Sciatic nerve (tissue), 2 donors: ENCODE measurements at places on chromosomes 16 and 17. TPM values are rescaled to one million over a fixed set of nuclear protein-coding genes. Genes with fewer than 3 reads are reported as not detected.

DNA sequence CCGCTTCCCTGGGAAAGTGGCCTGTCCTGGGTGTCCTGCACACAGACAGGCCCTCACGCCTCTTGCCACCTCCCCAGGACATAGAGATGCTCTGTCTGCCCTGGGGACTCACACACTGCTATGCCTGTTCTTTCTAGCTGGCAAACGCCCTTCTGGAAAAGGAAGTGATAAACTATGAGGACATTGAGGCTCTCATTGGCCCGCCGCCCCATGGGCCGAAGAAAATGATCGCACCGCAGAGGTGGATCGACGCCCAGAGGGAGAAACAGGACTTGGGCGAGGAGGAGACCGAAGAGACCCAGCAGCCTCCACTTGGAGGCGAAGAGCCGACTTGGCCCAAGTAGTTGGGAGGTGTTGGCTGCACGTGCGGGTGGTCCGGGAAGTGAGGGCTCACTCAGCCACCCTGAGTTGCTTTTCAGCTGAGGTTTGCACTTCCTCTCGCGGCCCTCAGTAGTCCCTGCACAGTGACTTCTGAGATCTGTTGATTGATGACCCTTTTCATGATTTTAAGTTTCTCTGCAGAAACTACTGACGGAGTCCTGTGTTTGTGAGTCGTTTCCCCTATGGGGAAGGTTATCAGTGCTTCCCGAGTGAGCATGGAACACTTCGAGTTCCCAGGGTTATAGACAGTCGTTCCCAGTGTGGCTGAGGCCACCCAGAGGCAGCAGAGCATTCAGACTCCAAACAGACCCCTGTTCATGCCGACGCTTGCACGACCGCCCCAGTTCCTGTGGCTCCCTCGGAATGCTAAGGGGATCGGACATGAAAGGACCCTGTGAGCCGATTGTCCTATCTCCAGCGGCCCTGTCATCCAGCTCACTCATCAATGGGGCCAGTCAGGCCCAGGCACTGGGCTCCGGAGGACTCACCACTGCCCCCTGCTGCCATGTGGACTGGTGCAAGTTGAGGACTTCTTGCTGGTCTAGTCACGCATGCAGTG lies 3.5 kb upstream of the RPL13 start:
- peak; percentile 92 for DNase-seq

- peak; percentile 85 for DNase-seq
Measured at GRCh38 chr17:45144199-45145034, 3.9 kb upstream of the HEXIM1 start.

GRCh38 chr16:2777903-2778629 lies 986 bp upstream of the ELOB start:
- DNase-seq, result peak; percentile 66

DNA sequence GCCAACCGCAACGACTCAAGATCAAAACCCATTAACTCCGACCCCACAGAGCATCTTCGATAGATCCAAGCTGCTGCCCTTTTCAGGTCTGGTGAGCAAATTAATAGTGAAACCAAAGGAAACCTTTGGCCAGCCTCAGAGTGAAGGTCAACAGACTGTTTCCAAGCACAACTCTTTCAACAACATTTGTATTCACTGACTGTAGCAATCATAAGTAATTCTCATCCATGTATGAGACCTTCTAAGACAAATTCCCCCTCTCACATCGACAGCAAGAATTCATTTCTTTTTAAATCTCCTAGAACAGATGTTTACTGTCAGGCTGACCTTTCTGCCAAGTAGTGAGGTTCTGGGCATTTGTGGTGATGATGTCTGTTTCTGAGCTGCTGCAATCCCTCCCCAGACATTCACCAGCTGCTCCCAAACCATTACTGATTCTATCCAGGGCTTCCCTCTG lies 64.2 kb downstream of the SLC39A11 start:
- no peak for DNase-seq

- peak; percentile 71 for DNase-seq
Measured at GRCh38 chr17:66737524-66737923, 97.4 kb upstream of the CACNG5 start.

- DNase-seq, result no peak
Measured at GRCh38 chr16:3459401-3460090, 16.1 kb downstream of the NAA60 start.

- DNase-seq, result no peak
Measured at GRCh38 chr17:29041571-29041970, 1.4 kb upstream of the PIPOX start.

GRCh38 chr16:65769055-65769465 lies 597.4 kb upstream of the CDH5 start:
- no peak for DNase-seq

The GJD3 gene
- total RNA-seq, result not detected

- DNase-seq, result no peak
Measured at GRCh38 chr17:74637265-74637664, 13.7 kb upstream of the CD300E start.

- DNase-seq, result no peak
Measured at GRCh38 chr16:87855852-87856715, 13.2 kb downstream of the SLC7A5 start.

The SLC47A2 gene
- not detected for total RNA-seq

- DNase-seq, result peak; percentile 65
Measured at GRCh38 chr17:36089888-36090836, at the start of gene CCL3. TSS of gene CCL3 (minus strand) at chr17:36090143. CDS start at chr17:36090058, 85 bp downstream.

The PALB2 gene
- 15.6 TPM for total RNA-seq

- DNase-seq, result no peak
Measured at GRCh38 chr16:23052221-23052620, 97.0 kb downstream of the USP31 start.

DNA sequence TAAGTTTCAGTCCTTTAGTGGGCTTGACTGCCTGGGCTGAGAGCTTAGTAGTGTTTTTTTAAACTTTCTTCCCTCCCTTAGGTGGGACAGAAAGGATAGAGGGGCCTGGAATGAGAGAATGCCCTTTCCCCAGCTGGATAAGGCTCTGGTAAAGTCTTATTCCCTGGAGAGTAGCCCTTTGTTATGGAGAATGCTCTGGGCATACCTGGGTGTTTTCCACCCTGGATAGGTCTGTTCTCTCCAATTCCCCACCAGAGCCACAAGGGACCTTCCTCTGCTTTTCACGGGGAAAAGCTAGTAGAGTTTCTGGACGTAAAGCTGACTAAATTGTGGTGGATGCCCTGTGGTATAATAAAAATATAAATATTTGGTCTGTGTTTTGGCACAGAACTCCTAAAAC lies 164.1 kb downstream of the HS3ST4 start:
- no peak for DNase-seq

DNA sequence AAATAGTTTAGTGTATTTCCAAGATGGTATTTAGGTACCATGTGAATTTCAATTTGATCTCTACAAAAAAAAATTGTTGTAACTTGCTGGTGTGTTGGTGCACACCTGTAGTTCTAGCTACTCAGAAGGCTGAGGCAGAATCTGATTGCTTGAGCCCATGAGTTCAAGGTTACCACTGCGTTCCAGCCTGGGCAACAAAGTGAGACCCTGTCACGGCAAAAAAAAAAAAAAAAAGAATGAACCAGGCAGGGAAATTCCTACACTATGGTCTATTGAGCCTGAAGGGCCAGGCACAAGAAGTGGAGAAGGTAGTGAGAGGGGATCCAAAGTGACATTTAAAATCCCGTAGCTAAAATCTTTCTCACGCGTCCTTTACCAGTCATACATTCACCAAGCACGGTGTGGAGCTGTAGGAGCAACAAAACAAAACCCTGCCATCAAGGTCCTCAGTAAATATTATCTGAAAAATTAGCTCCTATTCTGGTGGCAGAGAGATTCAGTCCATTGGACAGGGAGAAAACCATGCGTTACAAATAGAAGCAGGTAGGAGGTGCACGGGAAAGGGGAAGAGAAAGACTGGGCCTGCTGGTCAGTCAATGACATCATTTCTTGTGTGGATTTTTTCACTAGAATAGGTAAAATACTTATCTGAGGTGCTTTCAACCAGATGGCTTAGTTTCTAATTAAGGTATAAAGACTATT lies 27.3 kb downstream of the TXNDC11 start:
- no peak for DNase-seq

- DNase-seq, result no peak
Measured at GRCh38 chr17:44384281-44384822, 5.1 kb downstream of the ITGA2B start.

The SOCS7 gene
- 24.6 TPM for total RNA-seq

DNA sequence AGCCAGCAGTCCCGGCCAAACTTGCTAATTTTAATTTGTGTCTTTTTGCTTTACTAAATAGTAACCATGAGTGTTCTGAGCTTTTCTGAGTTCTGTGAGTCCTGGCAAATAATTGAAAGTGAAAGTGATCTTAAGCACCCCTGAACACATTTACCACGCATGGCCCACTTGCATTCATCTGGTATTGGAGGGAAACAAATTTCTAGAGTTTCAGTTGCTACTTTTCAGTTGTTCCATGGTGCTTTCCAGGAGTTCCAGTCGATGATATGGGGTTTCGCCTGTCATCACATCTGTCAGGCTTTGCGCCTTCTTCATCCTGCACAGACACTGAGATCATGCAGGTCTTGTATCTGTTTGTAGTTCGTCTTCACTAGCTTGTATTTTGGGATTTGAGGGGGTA lies 44.1 kb downstream of the CRLF3 start:
- DNase-seq, result no peak

- no peak for DNase-seq
Measured at GRCh38 chr17:72205357-72205756, 84.5 kb downstream of the SOX9 start.

The PERCC1 gene
- not detected for total RNA-seq

The CMTM1 gene
- total RNA-seq, result 6.2 TPM

DNA sequence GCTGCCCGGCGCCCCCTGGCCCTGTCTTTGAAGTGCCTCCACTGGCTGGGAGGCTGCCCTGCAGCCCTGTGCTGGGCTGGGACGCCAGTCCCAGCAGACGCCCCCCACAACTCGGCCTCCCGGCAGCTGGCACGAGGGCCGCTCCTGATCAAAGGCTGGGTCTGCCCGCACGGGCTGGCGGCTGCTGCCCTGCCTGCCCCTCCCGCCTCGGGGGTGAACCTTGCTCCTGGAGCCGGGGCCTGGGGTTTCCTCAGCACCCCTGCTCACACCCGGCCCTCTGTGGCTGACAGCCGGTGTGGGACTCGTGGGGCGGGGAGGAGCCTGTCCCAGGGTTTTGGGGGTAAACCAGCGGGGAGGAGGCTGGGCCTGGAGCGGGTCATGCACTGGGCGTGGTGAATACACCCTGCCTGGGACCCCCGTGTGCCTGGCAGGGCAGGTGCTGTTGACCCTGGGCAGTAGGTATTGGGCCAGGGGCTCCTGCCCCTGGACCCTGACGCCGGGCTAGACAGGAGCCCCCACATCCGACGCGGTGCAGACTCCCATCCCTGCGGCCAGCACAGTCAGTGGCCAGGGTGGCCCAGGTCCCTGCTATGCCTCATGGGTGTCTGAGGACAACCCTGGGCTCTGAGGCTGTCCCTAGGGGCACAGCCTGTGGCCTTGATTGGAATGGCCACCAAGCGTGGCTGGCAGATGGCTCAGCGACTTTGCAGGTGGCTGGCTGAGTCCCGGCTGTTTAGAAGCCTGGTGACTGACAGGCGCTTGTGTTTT lies 21.7 kb downstream of the CENPX start:
- no peak for DNase-seq

The EVI2B gene
- 15.7 TPM for total RNA-seq

DNA sequence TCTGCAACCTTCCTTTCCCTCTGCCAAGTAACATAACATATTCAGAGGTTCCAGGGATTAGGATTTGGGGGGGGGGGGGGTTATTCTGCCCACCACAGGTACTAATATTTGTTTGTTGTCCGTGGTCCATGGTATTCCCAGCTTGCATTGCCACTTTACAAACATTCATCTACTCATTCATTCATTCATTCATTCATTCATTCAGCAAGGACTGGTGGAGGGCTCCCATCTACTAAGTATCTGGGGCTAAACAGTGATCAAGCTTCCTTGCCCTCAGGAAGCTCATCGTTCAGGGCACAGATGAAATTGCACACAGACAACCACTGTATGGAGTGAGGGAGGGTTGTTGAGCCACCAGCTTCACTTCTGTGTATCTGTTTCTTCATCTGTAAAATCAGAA lies 45.8 kb upstream of the NDRG4 start:
- DNase-seq, result no peak

- DNase-seq, result no peak
Measured at GRCh38 chr17:62723842-62724241, 84.3 kb downstream of the MARCHF10 start.

GRCh38 chr17:42103221-42103954 lies 5.1 kb upstream of the ZNF385C start:
- no peak for DNase-seq

The DPEP3 gene
- not detected for total RNA-seq

The UTS2R gene
- not detected for total RNA-seq

The TBC1D3D gene
- not detected for total RNA-seq

GRCh38 chr16:19843371-19843770 lies 41.3 kb downstream of the GPRC5B start:
- DNase-seq, result no peak

GRCh38 chr16:49278567-49278827 lies 3.1 kb downstream of the CBLN1 start:
- DNase-seq, result no peak
